ENCODE measurements at places on chromosomes 1 and 21.

DNA sequence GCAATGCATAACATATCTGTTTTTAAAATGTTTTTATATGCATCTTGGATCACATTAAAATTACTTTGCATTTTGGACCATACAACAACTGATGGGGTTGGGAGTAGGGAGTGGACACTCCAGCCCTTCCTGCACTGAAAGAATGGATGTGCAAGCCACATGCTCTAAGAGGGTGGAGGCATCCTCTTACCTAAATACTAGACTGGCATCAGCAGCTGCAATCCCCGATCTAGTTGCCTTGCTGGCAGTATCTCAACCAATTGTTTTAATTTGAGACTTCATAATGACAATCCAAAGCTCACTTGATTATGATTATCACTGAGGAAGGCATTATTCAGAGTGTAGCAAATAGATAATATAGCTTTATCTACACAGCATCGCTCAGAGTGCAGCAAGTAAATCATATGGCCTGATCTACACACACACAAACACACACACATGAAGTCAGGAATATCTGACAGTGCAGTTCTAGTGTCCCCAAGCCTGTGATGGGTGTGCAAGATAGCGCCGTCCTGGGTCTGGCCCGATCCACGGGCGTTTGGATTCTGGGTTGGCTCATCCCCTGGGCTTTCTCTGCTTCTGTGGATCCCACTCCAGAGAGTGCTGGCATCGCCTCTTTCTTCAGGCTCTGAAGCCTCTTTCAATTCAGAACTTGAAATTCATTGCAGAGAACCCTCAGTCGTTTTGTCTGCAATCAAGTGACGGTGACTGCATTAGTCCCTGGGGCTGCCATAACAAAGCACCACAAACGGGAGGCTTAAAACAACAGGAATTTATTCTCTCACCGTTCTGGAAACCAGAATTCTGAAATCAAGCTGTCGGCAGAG, 181.3 kb downstream of the ETS2 start:
- DNase-seq, result no peak

DNA sequence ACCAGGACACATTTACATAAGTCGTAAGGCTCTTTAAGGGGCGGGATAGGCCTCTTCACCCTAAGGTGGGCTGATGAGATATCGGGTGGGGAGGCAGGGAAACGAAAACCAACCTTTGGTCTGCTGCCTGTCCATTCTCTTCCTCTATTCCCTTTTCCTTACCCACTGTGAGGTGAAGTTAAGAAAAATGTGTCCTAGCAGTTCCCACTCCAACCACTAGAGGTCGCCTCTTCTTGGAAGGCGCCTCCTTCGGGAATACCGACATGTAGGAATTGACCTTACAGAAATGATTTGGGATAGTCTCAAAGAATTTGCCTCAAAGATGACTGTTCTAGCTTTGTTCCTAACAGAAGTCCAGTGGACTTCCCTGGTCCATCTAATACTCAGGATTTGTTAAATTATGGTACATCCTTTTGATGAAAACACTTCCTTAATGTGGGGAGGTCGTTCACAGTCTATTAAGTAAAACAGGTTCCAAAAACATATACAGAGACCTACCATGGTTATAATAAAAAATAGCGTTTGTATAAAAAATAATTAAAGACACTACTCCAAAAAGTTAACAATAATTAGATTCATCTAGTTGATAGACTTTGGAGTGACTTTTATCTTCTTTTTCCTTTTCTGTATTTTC, 14.1 kb downstream of the AZIN2 start:
- DNase-seq, result peak; percentile 47

DNA sequence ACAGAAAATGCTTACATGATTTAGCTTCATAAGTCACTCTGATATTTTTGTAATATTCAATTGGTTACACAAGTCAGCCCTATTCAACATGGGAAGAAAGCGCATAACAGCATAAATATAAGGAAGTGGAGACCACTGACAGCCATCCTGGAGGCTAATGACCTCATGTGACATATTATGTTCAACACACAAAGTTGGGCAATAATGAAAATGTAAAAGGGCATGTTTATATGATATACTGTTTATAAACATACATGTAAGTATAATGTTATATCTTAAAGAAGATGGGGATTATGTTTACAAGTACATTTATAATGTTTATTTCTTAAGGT, 30.2 kb downstream of the EVI5 start:
- no peak for DNase-seq

DNA sequence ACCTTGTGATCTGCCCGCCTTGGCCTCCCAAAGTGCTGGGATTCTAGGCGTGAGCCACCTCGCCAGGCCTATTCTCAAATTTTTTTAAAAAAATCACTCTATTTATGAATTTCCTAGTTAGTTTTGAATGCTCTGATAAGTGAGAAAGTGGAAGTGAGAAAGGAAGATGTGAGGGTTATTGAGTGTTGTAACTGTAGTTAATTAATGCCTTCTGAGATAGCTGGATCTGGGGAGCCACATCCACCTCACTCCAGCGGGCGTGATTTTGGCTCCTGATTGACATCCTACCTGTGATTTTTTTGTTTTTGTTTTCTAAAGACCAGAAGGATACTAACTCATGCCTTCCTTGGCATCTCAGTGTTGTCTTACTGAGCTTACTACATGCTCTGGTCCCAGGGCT, 65.6 kb downstream of the ST3GAL3 start:
- no peak for DNase-seq

DNA sequence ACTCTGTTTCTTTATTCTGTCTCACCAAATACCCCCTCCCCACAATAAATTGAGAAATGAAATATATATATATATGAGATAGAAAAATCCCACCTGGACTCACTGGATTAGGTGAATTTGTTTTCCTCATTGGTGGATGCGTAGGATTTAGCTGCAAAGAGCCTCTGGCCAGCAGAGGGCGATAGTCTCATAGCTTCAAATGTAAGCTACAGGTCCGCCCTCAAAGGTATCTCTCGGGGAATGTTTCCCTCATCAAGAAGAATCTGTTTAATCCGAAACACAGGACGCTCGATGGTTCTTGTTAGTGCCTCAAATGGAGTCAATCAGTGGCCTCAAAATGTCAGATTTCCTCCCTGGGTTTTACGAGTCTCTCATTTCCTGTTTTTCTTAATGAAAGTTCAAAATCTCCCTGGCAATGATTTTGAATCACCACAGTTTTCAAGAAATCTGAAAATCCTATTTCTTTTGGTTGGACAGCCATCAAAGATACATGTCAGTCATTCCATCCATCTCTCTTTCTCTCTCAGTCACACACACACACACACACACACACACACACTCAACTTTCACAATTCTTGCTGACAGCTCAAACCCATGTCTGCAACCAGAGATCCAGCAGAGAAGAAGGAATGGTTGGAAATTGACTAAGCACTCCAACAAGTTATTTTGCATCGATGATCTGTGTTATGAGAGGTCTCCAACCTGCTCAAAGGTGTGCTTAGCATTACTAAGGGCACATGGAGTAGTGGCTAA, 13.9 kb upstream of the CAMK1G start:
- DNase-seq, result peak; percentile 63

DNA sequence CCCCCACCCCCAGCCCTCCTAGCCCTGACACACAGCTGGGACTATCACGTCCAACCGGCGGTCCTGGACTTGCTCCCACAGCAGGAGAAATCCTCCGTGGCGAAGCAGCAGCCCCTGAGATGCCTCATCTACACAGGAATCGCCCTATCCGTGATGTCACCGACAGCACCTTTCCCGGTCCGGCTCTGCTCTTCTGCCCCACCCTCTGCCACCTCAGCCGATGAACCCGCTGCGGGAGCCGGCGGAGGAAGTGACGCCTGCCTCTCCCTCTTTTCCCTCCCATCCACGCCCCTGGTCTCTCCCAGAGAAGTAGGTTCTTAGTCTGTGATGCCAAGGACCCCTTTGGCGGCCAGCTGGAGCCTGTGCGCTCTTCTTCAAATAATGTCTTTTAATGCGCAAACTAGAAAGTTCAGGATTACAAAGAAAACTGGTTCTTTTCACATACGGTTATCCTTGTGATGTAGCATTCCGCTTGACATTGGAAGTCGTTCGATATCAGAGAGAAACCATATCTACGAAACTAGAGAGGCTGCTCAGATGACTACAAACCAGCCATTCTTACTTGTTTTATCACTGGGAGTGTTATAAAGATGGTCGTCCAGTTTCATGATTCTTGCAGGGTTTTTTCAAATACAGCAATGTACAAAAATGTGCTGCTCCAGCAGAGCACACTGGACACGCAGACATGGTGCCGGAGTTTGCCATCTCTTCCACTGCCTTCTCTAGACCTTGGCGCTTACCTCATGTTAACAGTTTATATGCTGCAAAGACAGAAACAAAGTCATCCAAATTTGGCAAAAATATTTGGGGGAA, 120.3 kb downstream of the PPIAL4G start:
- DNase-seq, result peak; percentile 41

- DNase-seq, result peak; percentile 93
Observed at GRCh38 chr21:36909901-36910561, 56.4 kb downstream of the HLCS start.

DNA sequence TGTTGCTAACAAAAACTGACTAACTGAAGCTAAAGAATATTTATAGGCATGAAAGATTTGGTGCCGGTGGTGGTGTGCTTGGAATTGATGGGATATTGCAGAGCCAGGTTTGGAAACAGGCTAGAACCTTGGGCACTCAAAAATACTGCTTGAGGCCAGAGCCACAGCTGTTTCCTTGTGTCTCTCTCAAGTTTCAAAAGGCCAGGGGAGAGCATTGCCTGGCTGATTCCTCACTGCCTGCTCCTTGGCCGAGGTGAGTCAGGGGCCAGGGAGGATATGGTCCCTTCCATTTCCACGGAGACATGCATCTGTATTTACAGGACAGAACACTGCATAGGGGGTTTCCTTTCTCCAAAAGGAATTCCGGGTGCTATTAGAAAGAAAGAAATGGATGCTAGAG, 36.1 kb upstream of the IVNS1ABP start:
- DNase-seq, result no peak

DNA sequence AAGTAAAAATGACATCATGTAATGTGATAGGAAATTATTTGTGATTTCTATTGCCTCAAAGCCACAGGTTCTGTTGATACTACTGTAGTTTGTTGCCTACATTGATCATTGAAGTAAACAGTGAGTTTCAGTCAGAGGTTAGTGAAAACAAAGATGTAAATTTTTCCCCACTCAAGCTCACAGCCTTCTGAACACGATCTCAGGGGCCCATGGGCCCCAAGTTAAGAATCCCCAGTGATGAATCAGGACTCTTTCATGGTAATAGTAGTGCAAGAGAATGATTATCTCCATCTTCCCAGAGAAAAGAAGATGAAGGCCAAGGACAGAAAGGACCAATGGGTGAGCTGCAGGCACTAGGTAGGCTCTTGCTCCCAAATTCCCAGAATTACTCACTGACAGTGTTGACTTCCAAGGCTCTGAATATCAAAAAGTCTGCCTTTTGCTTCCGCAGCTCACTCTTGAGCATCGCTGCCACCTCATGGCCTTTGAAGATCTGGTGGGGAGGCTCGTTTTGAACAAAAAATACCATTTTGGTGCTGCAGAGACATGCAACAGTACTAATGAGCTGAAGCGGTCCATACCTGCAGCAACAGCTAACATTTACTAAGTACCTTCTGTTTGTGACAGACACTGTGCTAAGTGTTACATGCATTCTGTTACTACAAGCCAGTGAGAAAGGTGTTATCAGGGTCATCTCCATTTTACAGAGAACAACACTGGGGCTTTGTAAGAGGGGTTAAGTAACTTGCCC, 113.3 kb downstream of the KIAA0319L start:
- DNase-seq, result peak; percentile 54

DNA sequence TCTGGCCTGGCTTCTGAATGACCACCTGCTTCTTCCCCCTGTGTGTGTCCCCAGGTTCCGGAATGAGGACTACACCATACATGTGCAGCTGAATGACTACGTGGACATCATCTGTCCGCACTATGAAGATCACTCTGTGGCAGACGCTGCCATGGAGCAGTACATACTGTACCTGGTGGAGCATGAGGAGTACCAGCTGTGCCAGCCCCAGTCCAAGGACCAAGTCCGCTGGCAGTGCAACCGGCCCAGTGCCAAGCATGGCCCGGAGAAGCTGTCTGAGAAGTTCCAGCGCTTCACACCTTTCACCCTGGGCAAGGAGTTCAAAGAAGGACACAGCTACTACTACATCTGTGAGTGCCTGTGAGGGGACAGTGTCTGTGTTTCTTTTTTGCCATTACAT, 3.6 kb downstream of the EFNA1 start:
- DNase-seq, result no peak

- DNase-seq, result no peak
Observed at GRCh38 chr1:233242827-233243483, 52.6 kb downstream of the PCNX2 start.

GRCh38 chr1:75233302-75233929, 99.2 kb downstream of the LHX8 start:
- DNase-seq, result peak; percentile 9

DNA sequence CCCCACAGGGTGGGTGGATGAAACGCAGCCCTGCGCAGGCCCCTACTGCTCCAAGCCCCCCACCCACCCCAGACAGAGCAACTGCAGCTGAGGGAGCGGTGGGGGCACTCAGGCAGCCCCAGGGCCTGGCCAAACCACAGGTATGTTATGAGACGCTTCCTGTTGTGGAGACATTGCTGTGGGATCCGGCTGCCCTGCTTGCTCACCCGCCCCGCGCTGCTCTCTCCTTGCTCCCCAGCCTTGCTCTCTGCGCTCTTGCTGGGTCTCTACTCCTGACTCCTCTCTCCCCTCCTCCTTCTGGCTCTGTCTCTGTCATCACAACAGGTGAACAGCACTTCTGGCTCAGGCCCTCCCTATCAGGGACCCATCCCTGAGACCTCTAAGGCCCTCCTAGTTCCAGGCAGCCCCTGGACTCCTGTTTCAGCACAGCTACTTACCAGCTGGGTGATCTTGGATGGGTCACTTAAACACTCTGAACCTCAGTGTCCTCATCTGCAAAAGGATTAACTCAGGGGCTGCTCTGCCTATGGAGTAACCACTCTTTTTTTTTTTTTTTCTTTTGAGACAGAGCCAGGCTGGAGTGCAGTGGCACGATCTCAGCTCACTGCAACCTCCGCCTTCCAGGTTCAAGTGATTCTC, 15.9 kb downstream of the COL8A2 start:
- DNase-seq, result peak; percentile 73

- no peak for DNase-seq
Observed at GRCh38 chr1:164363980-164364379, 195.0 kb upstream of the PBX1 start.

GRCh38 chr1:160432371-160432786, 32.0 kb downstream of the VANGL2 start:
- no peak for DNase-seq

GRCh38 chr1:154547105-154547732, 11.2 kb downstream of the UBE2Q1 start:
- DNase-seq, result no peak

GRCh38 chr1:57122031-57122430, 156.2 kb upstream of the C8B start:
- DNase-seq, result no peak

- no peak for DNase-seq
Observed at GRCh38 chr1:78607944-78608343, 12.3 kb upstream of the IFI44L start.

GRCh38 chr1:203776636-203777035, 11.7 kb downstream of the LAX1 start:
- DNase-seq, result no peak

GRCh38 chr1:86153836-86154235, 2.7 kb downstream of the COL24A1 start:
- DNase-seq, result no peak

GRCh38 chr1:162230517-162230916, 146.1 kb downstream of the SPATA46 start:
- DNase-seq, result no peak
